Activated T-cell treated with anti-CD3 and anti-CD28 coated beads for 4 hours (primary cell): ENCODE measurements at places on chromosomes 2 and 18.

DNA sequence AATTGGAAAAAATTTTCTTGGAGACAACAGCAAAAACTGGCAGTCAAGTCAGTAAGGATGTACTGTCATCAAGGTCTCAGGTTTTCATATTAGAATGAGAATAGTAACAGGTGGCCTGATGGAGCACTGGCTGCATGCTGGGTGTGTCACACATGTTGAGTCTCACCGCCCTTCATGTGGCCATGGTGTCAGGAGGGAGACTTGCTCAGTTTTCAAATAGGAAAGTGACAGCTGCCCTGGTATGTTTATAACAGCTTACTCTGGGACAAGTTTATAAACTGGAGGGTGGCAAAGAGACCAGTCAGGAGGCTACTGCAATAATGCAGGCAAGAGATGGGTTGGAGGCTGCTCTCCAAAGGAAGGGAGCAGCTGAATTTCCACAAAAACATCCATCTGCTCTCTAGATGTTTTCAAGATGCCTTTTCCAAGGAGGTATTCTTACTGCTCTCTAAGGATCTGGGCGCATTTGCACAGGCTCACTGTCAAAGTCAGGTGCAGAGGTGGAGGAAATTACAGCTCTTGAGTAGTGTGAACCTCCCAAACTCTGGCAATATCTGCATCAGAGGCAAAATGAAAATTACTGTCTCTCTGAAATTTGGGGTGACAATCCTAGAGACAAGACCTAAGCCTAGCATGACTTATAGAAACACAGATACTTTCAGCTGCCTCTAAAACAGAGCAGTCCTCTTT, 321.9 kb upstream of the RAB12 start:
- DNase-seq: no peak

DNA sequence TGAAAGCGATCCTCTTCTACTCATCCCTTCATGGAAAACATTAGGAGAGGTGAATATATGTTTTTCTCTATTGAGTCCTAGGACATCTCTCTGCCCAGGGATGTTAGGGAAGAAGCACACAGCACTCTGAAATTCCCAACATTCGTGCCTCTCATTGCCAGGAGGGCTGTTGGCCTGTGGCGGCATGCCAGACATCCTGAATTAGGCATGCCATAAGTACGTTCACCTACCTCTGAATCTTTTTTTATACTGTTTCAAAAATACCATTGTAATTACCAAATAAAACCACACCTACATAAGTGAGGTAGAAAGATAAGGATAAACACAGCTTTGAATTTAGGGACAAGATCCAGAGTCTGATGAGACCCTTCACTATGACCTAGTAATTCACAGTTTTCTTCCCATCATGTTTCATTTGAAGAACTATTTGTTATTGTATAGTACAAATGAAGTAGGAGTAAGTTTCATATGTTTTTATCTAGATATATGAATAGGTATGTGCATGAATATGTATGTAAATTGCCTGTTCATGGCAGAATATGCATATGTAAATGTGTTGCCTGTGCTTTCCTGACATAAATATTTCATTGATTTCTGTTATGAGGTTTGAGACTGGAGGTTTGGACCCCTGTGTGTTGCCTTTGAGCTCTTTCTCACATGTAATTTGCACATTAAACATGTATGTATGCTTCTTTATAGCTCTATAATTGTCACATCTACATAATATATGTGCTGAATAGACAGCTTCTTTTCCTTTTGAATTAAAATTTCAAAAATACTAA, 66.6 kb upstream of the STAM2 start:
- DNase-seq: no peak

DNA sequence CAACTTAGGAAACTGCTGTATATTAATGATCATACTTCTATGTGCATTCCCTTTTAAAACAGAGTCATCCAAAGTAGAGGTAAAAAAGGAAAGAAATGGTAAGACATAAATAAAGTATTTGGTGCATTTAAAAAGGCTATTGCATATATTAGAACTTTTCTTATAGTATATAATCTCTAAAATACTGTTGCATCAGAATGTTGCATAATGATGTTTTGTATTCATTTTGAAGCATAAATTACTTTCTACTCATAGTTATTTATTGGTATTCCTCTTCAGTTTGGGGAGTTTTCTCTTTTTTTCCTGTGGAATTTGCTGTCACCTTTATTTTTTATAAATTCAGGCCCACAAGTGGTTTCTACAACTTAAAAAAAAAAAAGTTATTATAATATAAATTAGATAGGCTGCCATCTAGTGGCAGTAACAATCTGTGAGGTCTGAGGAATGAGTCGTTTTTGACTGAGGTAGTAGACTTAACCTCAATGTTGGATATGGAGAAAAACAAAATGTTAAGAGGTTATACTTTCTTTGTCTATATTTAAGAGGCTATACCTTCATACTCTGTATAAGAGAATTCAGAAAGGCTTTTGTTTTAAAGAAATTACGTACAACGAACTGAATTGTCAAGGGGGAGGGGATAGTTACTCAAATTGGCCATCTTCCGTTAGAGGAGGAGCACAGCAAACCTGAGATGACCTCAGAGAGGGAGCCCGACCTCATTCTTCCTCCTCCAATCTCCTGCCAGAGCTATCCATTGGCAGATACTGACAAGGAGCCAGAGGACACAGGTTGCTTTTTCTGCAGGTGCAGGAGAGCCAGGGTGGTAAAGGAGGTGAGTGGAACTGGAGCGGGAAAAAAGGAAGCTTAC, 23.8 kb downstream of the ANKAR start:
- DNase-seq: peak; percentile 32

DNA sequence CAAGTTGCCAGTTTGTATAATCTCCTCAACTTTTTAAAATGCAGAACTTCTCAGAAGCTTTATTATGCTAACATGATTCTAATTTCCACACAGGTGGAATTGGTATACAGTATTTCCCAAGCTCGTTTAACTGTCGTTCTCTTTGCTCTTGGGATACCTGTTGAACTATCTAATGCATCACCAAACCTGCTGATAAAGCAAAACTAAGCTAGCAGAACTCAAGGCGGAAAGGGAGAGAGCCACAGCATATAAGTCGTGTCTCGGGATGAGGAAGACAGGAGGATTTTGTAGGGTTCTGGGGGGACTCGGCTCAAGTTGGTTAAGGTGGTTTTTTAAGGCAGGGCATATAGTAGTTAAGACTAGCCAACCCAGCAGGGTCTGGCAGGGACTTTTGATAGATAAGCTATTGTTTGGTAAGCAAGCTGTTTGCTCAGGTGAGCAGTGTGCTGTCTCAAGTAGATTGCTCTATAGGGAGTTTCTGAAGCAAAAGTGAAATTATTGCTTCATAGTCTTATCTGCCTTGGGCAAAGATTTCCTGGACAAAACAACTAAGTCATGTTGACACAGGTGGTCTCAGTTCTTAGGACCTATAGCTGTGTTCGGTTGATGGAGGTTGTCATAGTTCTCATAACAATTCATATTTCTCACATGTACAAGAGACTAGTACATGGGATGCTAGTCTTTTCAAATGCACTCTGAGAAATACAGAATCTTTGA, 28.2 kb upstream of the CHRNA1 start:
- no peak for DNase-seq

GRCh38 chr2:58494071-58494501, 253.0 kb upstream of the FANCL start:
- no peak for DNase-seq

GRCh38 chr2:160364364-160364763, 129.2 kb downstream of the RBMS1 start:
- no peak for DNase-seq

GRCh38 chr18:72867746-72868584, at the start of gene NETO1:
TSS of gene NETO1 (minus strand) at chr18:72867987. CDS start at chr18:72867291, 696 bp downstream.
- no peak for DNase-seq

GRCh38 chr2:205932861-205933260, 153.1 kb downstream of the INO80D start:
- no peak for DNase-seq

DNA sequence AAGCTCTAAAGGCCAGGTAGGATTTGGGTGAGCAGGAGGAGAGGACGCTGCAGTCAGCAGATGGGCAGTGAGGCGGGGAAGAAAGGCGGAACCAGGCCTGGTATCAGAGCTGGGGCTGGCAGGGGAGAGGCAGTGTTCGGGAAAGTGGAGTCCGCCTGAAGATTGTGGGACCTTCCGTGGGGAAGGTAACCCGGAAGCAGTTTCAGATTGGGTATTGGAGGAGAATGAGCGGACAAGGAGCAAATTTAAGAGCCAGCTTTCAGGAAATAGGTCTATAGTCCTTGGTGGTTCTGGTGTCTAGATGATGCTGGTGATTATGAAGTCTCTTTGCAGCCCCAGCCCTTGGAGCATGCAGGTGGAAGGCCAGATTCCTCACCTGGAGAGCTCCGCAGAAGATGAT, 51.0 kb downstream of the TCF7L1 start:
- DNase-seq: no peak

DNA sequence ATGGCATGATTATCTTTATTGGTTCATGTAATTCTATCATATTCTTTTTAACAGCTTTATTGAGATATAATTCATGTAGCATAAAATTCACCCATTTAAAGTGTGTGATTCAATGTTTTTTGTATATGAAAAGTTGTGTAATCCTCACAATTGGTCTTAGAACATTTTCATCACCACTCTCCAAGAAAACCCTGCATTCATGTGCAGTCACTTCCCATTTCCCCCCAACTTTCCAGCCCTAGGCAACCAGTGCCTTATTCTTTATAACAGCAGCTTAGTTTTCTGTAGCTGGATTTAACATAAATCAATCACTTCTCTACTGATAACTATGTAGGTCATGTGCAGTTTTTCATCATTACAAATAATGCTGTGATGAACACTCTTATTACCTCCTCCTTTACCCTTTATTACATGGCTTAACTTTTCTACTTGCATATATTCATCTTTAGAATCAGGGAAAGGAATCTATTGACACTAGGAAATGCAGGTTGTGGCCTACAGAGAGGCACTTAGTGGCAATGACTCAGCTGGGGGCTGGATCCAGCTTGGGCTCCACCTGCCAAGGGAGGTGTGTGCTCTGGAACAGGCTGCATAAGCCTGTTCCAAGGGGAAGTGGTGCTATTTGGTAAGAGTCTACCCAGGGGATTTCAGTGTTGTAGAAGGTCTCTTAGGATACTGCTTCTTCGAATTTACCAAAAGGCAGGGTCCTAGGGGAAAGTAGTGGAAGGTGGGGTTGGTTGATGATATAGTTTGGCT, 89.1 kb downstream of the ETAA1 start:
- no peak for DNase-seq

GRCh38 chr2:240259201-240259923, 118.9 kb upstream of the OTOS start:
- no peak for DNase-seq

DNA sequence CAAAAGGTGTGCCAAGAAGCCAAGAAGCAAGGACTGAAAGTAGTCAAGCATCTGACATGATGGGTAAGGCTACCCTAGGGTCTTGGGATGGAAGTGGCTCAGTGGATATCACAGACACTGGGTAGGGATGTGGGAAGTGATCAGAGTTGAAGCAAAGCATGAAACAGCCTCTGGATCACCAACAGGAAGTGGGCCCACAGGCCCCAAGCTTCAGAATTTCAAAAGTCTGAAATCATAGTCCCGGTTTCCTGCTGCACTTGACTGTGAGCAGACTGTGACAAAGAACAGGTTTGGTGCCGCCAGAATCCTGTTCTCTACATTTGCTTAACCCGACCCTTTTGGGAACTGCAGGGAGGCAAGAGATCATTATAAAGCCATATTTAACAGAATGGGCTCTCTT, 57.4 kb downstream of the SP100 start:
- DNase-seq: no peak

- no peak for DNase-seq
Measured at GRCh38 chr18:53148123-53148522, 808.1 kb downstream of the DCC start.

GRCh38 chr18:39302481-39302880, 1736.9 kb upstream of the CELF4 start:
- no peak for DNase-seq

GRCh38 chr2:66587216-66587615, 152.3 kb downstream of the MEIS1 start:
- DNase-seq: no peak

DNA sequence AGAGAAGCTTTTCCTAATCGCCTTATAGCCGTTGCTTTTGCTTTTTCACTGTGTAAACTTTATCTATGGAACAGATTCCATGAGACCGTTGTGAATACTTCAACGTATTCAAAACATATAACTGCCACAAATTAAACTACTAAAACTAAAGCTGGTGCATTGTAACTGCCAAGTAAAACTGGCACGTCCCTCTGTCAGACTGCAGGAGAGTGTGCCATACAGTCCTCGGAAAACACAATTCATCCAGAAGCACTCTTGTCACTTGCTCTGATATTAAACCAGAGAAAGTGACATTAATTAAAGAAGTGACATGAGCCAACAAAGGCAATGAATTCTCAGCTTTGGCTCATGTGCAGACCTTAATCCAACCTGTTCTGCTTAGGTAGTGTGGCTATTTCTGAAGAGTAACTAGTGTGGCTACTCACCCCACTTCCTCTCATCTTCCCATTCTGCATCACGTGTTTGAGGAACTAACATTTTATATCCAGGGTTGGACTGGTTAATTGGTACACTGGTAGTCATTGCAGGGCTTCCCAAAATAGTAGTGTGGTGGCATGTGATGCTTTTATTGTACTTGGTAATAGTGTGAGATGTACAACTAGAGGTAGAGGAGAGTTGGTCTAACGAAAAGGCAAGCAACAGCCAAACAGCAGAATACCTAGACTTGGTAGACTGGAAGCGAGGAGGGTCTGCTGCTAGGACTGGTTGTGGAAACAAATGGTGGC, 9.7 kb downstream of the VRK2 start:
- DNase-seq: no peak

- DNase-seq: no peak
Measured at GRCh38 chr2:160489111-160489510, 4.5 kb downstream of the RBMS1 start.

- no peak for DNase-seq
Measured at GRCh38 chr2:40592218-40592617, 140.3 kb upstream of the SLC8A1 start.

GRCh38 chr2:203861197-203861596, 6.4 kb upstream of the CTLA4 start:
- DNase-seq: no peak

- DNase-seq: no peak
Measured at GRCh38 chr2:187936228-187936627, 355.4 kb upstream of the GULP1 start.

DNA sequence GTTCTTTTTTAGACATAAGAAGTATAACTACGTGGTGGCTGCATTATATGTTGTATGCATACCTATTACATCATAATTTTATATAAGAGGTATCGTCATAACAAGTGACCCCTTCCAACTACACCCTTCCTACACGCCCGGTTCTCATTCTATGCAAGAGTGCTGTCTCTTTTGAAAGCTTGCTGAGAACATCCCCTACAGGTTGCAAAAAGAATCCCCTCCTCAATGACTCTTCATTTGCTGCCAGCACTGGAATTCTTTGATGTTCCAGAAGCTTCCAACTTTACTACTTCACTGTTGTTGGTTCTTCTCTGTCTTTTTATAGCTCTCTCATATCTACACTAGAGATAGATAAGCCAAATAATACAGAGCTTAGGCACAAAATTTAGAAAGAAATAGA, 66.4 kb downstream of the CDH7 start:
- DNase-seq: no peak

GRCh38 chr2:26642429-26642828, 1.3 kb upstream of the CIB4 start:
- DNase-seq: no peak
